ENCODE measurements at places on chromosomes 16 and 17. TPM values are rescaled to one million over a fixed set of nuclear protein-coding genes. Genes with fewer than 3 reads are reported as not detected.

TELO2 gene
- polyA plus RNA-seq, result 50.5 TPM

GAS7 gene
- polyA plus RNA-seq, result 19.8 TPM

MYO1D gene
- polyA plus RNA-seq, result 5.0 TPM

PLA2G10 gene
- polyA plus RNA-seq, result not detected

RCVRN gene
- 0.29 TPM for polyA plus RNA-seq

C1QL1 gene
- 2.2 TPM for polyA plus RNA-seq

TXNL4B gene
- 10.5 TPM for polyA plus RNA-seq

CTRB1 gene
- polyA plus RNA-seq, result 1.0 TPM

DNA sequence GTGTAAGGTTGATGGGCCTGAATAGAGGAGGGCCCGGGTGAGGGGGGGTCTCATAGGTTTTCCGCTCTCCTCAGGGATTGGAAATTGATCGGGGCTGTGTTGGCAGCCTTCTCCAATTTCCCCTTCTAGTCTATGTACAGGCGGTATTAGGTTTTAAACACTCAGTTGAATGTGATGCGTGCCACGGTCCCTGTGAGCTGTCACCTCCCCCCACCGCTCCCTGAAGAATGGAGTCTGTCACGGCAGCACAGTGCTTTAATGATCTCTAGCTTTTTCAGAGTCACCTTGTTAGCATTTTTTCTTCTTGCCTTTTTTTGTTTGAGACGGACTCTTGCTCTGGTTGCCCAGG lies 800 bp downstream of the COX4I1 start:
- no peak for DNase-seq

DNA sequence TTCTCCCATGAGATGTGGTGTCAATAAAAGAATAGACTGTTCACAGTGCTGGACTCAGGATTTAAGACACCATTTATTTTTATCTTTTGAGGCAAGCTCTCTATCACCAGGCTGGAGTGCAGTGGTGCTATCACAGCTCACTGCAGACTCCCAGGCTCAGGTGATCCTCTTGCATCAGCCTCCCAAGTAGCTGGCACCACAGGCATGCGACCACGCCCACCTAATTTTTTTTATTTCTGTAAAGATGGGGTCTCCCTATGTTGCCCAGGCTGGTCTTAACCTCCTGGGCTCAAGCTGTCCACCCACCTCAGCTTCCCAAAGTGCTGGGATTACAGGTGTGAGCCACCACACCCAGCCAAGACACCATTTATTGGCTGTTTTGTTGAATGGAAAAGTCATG lies 18.6 kb upstream of the DRG2 start:
- DNase-seq, result no peak

DNA sequence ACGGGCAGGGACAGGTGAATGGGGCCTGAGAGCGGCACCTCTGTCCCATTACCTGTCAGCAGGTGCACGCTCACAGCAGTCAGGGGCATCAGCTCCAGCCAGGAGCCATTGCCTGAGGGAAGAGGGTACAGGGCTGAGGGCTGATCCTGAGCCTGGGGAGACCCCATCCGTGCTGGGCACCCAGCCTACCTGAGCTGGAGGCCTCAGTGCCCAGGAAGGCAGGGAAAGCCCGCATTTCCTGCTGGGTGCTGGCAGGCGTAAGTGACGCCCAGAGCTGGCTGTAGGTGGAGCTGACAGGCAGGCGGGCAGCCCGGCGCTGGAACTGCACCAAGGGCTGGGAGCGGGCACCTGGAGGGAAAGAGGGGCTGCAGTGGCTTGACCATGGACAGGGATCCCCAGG lies 7.4 kb downstream of the FAM171A2 start:
- no peak for DNase-seq

DNA sequence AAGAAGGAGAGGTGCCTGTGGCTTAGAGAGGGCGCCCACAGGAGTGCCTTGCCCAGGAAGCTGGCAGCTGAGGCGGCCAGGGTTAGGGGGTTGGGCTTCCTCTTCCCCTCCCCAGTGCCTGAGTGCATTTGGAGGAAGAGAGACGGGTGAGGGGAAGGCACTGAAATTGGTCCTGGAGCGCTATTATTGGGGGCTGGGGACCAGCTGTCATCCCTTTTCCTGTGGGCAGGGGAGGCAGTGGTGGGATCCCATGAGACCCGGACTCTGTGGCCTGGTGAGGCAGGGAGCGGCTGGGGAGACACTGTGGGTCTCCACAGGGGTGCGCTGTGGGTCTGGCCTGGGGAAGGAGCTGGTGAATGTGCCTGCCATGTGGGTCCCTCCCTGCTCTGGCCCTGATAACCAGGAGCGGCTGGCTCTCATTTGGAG lies 259.7 kb downstream of the SEC14L1 start:
- DNase-seq, result peak; percentile 57

- DNase-seq, result no peak
These were observed 984 bp downstream of the CENPV start for GRCh38 chr17:16352303-16352666.

GRCh38 chr17:77203436-77203835 lies 62.7 kb downstream of the SEC14L1 start:
- no peak for DNase-seq
